Activated CD8-positive, alpha-beta memory T cell treated with anti-CD3 and anti-CD28 coated beads, Interleukin-2, amount 10 ng/mL, durations not matched to agents 7 days and 5 days (primary cell): ENCODE measurements at places on chromosomes 12 and 14. TPM values are rescaled to one million over a fixed set of nuclear protein-coding genes. Genes with fewer than 3 reads are reported as not detected.

SOX5 gene
- not detected for total RNA-seq

TM7SF3 gene
- total RNA-seq: 45.1 TPM

DNA sequence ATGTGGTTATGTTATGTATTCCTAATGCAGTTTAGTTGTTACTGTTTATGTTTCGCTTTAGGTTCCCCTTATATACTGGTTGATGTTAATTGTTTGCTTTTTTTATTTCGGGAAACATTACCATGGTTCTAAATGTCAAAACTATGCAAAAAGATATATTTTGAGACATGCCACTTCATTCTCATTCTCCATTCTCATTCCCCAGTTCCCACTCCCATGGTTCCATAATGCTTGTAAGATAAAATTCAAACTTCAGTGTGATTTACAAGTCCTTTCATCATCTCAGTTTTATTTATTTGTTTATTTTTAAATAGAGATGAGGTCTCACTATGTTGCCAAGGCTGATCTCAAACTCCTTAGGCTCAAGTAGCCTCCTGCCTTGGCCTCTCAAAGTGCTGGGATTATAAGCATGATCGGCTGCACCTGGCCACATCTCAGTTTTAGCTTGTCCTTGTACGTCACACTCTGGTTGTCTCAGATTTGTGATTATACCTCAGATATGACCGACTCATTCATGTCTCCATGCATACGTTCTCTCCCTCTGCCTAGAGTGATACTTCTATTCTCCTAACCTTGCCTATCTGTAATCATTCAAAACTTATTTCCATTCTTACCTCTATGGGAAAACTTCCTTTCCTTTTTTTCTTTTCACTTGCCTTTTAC lies 407.8 kb upstream of the RGS6 start:
- DNase-seq: no peak
- H3K36me3 ChIP-seq: peaks cover 17% of the 10 kb centered on the region
- H3K27ac ChIP-seq: no peak overlapping the region
- H3K4me3 ChIP-seq: no peak overlapping the region
- no peaks in the 10 kb centered on the region for H3K27me3 ChIP-seq
- peaks cover 19% of the 10 kb centered on the region for H3K4me1 ChIP-seq

DNA sequence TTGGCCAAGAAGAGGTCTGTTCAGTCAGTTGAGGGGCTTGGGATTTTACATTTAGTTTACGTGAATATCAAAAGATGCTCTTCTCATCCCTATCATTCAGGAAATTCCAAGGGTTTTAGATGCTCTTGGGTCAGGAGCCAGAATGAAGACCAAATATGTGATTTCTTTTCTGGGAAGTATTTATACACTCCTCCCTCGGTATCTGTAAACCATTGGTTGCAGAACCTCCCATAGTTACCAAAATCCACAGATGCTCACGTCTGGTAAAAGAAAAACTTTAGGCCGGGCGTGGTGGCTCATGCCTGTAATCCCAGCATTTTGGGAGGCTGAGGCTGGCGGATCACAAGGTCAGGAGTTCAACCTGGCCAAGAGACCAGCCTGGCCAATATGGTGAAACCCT lies 75.9 kb downstream of the TNFAIP2 start:
- no peak overlapping the region for H3K27ac ChIP-seq
- no peaks in the 10 kb centered on the region for H3K36me3 ChIP-seq
- H3K4me3 ChIP-seq: no peak overlapping the region

- no peaks in the 10 kb centered on the region for H3K36me3 ChIP-seq
- no peaks in the 10 kb centered on the region for H3K4me1 ChIP-seq
- no peak for DNase-seq
- H3K4me3 ChIP-seq: no peak overlapping the region
Measured at GRCh38 chr12:98154850-98155249, 360.5 kb upstream of the TMPO start.

DNA sequence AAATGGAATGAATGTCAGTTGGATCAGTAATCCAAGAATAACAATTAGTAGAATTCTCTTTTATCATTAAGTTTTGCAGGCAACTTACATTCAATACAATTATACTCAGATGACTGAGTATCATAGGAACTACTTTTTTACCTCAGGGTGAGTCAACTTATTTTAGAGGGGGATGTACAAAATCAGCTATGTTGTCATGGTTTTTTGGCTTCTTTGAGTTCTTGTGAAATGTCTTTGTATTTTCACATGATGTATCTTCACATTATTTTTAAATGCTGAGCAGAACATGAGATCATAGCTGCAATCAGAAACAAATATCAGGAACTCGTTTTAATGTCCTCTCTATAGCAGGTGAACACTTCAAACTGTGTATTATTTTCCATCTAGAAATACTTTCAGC lies 65.3 kb upstream of the PTPRR start:
- no peaks in the 10 kb centered on the region for H3K36me3 ChIP-seq
- no peak overlapping the region for H3K27ac ChIP-seq
- H3K4me1 ChIP-seq: no peaks in the 10 kb centered on the region
- H3K4me3 ChIP-seq: no peak overlapping the region
- no peak for DNase-seq
- no peaks in the 10 kb centered on the region for H3K27me3 ChIP-seq

DNA sequence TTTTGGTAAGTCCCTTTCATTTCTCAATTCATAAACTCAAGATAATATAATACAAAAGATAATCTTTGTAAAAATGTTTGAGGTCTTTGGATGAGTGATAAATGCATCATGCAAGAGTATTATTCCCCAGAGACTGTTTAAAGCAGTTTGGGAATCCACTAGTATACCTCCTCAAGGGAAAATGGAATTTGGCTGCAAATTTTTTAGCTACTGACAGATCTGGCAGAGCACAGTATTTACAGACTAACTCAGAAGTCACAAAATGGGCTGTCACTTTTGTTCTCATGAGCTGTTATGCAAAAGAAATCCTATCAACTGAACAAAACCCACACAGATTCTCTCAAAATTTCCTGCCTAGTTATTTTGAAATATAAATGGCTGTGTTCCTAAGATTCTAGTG lies 9.9 kb downstream of the SPIC start:
- DNase-seq: no peak
- H3K4me3 ChIP-seq: no peak overlapping the region
- peaks cover 5% of the 10 kb centered on the region for H3K27me3 ChIP-seq
- H3K27ac ChIP-seq: no peak overlapping the region
- no peaks in the 10 kb centered on the region for H3K4me1 ChIP-seq

GRCh38 chr14:60650373-60650961 lies 1.2 kb upstream of the SIX1 start:
- DNase-seq: no peak
- peaks cover 2% of the 10 kb centered on the region for H3K36me3 ChIP-seq
- H3K27ac ChIP-seq: no peak overlapping the region
- peaks cover 63% of the 10 kb centered on the region for H3K4me1 ChIP-seq
- peaks cover 94% of the 10 kb centered on the region for H3K27me3 ChIP-seq
